Panc1 (cell line): ENCODE measurements at places on chromosomes 2 and 18.
A peak's percentile ranks its signal among the peaks of the same experiment; 100 is the strongest.

- no peak for DNase-seq
These were observed 83.7 kb upstream of the ZNF397 start for GRCh38 chr18:35157181-35157580.

DNA sequence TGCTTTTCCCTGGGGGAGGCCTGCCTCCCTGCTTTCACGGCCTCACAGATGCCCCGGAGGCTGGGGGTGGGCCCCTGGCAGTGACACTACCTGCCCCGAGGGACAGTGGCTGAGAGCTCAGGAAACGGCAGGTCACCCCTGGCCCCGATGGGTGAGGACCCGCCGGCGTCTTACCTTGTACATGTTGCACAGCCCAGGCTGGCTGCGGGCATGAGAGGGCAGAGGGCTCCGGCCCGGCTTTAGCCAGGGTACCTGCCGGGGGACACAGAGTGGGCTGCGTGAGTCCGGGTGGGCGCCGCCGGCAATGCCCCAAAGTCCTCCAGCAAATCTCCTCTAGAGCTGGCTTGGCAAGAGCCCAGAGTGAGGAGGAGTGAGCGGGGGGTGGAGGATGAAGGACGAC lies 122.9 kb downstream of the MBP start:
- no peak for DNase-seq

DNA sequence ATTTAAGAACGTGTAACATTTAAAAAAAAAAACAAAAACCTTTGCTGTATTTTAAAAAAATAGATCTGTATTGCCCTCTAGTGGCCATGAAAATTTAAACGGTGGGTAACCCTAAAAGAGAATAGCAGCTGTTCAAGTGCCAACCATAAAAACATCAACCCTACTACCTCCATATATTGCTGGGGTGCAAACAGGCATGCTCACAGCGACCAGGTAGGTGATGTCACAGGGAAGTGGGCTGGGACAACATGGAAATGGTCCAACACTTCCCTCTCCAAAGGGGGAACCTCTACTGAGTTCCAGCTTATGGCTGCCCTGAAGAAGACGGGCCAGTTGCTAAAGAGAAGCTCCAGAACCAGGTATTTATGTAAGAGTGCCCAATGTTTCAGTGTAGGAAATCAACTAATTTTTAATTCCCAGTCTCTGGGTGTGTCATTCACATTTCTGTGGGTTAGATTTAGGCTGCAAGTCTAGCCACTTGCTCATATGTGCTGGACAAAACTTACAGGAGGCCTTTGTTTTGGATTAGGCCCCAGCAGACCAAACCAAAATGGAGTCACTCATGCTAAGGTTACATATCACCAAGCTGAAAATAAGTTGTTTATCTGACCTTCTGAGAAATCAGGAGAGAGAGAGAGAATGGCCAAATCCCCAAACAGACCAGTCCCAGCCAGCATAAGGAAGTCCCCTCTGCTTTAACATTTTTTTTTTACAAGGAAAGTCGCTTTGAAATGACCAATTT lies 54.5 kb downstream of the SKA1 start:
- no peak for DNase-seq

DNA sequence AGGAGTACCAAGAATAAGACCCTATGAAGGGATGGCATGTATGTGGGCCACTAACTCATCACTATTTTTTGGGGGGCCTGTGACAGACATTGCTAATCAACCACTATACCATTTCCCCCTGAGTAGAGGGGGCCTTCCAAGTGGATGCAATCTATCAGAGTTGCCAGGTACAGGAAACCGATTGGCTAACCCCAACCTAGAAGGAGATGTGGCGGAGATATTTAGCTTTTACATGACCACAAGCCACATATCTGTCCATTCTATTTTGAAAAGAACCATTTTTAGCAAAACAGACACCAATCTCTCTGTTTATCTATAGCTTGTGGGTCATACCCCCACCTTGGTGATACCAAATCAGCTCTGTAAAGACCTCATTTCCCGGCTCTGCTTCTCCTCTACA lies 51.0 kb downstream of the PAX8 start:
- DNase-seq, result no peak

GRCh38 chr2:233976690-233977294 lies 59.6 kb downstream of the TRPM8 start:
- DNase-seq, result peak; percentile 93

- DNase-seq, result no peak
These were observed 113.0 kb upstream of the SLC1A4 start for GRCh38 chr2:64876137-64876647.

DNA sequence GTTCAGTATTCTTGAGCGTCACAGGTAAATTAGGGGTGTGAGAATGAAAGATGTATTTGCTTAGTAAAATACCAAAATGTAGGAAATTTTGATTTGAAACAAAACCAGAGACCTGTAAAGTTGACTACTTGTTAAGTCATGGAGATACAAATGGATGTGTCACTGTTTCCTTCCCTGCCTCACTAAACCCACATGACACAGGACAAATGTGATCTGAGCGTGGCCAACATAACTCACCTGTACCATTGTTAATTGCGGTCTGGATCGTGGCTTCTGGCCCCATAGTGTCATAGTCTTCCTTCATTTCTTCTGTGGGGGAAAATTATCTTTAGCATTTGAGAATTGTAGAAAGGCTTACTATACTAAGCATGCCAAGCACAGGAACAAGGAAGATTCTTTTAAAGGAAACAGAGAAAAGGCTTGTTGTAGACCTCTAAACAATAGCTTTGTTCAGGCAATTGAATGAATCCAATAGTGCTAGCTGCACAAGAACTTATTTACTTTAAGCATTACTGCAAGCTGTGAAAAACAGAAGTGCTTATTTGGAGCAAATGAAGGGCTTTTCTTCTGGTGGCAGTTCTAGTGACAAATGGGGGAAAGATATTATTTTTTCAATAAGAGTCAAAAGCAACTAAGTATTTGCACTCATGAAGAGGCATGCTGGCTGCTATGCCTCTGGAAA lies 95.2 kb downstream of the ZEB2 start:
- no peak for DNase-seq

- DNase-seq, result peak; percentile 25
These were observed 708 bp upstream of the RPIA start for GRCh38 chr2:88690591-88691338.

- DNase-seq, result no peak
These were observed 172.2 kb upstream of the SCN7A start for GRCh38 chr2:166665991-166666940.

DNA sequence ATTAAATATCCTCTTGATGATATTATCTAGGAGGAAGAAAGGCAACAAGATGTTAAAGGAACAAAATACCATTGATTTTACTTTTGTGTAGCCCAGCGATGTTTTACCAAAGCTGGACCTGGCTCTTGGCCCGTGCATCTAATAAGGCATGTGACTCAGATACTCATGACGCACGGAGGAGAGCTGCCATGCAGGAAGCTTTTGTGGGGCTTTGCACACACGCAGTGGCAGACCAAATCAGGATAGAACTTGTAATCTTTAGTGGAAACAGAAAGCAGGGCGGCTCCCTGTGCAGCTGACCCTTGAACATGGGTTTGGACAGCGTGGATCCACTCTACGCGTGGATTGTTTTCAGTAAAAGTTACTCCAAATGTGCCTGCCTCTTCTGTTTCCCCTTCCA lies 190.0 kb downstream of the NAPG start:
- no peak for DNase-seq

GRCh38 chr2:127897531-127898211 lies 11.9 kb upstream of the AMMECR1L start:
- DNase-seq, result no peak

DNA sequence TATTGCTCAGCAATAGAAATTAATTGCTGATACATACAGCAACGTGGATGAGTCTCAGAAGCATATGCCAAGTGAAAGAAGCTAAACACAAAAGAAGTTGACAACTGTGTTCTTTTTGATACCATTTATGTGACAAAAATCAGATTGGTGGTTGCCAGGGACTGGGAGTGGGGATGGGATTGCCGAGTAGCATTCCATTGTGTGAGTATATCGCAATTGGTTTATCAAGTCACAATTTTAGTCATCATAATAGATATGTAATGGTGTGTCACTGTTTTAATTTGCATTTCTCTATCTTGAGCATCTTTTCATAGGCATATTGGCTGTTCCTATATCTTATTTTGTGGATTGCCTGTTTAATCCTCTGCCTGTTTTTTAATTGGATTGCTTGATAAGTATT lies 20.9 kb downstream of the STRADB start:
- no peak for DNase-seq

GRCh38 chr2:134020608-134021007 lies 233.3 kb upstream of the MGAT5 start:
- DNase-seq, result no peak
